Nephron progenitor cell (in vitro differentiated cells): ENCODE measurements at places on chromosomes 2 and 18.

DNA sequence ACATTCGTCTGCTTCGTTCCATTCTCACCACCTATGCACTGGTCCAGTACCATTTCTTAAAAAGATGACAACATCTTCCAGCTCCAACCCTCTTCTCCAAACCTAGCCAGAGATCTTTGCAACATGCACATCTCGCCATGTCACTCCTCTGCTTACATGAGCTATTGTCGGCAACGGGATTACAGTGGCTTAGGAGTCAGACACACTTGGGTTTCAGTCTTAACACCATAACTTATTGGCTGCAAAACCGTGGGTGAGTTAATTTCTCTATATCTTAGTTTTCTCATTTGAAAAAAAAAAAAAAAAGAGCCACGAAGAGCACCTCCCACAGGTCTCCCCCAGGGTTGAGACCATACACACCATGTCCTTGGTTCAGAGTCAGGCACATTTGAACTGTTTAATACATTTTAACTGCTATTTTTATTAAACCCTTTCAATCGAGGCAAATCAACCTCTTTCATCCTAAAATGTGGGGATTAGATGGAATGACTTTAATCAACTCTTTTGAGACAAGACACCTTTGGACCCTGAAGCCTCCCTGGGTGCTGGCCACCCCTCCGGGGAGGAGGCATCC lies 889 bp downstream of the ANKRD29 start:
- DNase-seq = no peak

- no peak for DNase-seq
Observed at GRCh38 chr2:25221579-25221978, 53.2 kb upstream of the POMC start.

DNA sequence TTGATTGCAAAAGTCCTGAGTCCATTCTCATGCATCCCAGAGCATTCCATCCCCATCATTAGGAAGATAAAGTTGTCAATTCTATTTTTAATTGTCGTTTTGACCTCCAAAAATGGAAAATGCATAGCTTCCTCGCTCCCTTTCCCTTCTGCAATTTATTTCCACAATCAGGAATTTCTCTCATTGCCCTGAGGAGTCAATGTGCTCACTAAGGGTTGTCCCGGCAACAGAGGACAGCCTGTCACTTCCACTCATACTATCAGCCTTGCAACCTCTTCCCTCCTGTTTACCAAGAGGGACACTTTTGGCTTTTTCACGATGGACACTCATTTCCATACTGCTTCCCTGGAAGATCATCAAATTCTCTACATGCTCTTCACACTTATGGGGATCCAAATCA lies 164.8 kb downstream of the MYO5B start:
- no peak for DNase-seq

DNA sequence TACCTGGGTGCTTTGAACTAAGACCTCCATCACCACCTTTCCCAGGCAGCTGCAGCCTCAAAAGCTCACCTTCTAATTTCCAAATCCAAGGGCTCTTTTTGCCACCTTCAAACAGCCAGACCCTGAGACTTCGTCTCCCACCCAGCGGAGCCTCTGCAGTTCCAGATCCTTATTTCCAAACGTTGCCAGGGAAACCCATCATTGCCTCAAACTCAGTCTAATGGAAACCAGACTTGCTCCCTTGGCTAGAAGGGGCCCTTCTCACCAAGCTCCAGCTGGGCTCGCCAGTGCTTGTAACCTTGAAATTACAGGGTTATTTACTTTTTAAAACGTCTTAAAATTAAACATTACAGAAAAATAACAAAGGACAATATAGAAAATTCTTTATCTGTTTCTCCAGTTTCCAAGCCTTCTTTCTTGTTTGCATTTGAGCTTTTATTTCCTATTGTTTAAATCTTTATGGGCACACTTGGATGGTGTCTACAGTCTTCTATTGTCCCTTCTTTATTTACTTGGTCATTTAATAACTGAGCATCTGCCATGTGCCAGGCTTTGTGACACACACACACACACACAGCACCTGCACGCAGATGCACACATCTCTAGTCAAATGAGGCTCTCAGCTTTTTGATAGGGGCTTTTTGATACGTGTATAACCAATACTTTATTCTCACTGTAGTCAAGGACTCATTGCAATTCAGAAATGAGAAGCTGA lies 36.1 kb downstream of the TRPM8 start:
- no peak for DNase-seq

DNA sequence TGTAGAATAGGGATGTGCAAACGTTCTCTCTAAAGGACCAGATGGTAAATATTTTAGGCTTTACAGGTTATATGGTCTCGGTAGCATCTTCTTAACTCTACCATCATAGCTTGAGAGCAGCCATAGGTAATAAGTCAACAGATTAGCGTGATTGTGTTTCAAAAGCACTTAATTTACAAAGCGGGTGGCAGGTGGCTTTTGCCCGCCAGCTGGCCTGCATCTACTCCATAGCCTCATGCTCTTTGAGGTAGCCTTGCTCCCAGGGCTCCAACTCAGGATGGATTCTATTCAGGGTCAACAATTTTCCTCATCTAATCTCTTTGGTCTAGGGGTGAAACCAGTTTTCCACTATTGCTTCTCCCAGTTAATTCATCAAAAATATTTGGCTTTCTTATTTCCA lies 5.0 kb upstream of the ATP9B start:
- no peak for DNase-seq

DNA sequence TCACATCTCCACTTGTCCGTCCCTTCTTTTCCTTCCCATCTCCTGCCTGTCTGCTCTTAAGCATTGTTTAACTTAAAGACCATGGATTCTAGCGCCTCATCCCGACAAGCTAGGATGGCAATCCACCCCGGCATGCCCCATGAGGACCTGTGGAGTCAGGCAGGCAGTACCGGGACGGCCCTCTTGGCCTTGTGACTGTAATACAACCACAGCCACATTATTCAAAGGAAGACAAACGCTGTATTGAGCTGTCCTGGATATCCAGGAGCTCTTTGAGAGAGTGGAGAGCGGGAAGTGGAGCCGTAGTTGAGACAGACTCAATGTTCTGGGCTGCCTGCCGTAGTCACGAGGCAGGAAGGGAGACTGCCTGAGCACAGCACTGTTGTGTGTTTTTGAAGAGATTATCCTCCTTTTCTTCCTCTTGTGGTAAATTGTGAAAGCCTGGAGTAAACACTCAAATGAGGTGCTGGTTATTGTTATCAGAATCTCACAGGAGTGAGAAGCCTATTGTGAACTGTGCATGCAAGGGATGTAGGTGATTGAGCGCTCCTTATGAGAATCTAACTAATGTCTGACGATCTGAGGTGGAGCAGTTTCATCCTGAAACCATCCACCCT lies 929.8 kb upstream of the CNTNAP5 start:
- DNase-seq = no peak

DNA sequence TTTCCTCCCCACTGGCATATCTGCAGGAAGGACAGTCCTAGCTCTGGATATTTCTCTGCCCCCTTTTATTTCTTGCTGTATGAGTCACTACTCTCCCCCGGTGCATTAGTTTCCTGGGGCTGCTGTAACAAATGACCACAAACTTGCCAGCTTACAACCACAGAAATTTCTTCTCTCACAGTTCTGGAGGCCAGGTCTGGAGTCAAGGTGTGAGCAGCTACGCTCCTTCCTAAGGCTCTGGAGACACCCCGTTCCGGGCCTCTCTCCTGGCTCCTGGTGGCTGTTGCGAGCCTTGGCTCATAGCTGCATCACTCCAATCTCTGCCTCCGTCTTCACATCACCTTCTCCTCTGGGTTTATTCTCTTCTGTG lies 34.1 kb downstream of the PTPRM start:
- DNase-seq = no peak

DNA sequence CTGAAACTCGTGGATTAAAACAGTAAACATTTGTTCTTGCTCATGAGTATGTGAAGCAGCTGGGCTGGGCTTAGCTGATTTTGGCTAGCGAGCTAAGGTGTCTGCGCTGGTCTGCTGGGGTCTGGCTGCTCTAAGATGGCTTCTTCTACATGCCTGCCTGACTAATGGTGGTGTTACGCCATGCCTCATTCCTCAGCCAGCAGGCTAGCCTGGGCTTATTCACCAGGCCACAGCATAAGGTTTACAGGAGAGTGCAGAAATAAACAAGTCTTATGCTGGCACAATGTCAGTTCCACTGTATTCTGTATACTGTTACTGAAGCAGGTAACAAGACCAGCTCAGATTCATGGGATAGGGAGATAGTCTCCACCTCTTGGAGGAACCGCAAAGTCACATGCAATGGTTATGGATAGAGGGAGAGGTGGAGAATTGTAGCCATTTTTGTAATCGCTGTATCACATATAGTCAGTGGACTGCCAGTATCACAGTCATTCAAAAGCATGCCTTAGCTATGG lies 80.0 kb downstream of the RHBDD1 start:
- DNase-seq = no peak

- DNase-seq = no peak
Observed at GRCh38 chr18:47970664-47971531, 40.4 kb upstream of the SMAD2 start.

- no peak for DNase-seq
Observed at GRCh38 chr2:240249423-240250149, 109.1 kb upstream of the OTOS start.

GRCh38 chr2:128660836-128661235 lies 342.2 kb upstream of the HS6ST1 start:
- DNase-seq = no peak

DNA sequence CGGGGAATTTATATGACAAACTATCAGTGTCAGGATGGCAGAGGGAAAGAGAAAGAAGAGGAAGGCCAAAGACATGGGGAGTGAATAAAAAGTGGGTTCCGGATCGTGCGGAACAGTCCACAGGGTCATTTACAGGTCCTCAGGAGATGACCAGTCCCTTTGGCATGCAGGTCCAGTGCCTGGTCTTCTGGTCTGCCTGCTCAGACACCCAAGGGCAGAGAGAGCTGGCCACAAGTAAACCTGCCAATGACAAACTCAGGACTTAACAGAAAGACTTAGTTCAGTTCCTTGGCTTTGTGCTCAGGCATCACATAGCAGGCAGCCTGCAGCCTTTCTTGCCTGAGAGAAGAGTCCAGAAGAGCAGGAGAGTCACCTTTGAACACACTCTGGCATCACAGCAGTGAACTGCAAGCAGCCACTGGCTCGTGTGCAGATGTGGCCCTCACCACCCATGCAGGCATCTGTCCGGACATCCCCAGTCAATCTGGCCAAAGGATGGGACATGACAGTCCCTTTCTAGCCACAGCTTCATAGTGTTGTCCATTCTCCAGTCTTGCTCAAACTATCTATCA lies 14.0 kb downstream of the TMEM127 start:
- peak; percentile 82 for DNase-seq

DNA sequence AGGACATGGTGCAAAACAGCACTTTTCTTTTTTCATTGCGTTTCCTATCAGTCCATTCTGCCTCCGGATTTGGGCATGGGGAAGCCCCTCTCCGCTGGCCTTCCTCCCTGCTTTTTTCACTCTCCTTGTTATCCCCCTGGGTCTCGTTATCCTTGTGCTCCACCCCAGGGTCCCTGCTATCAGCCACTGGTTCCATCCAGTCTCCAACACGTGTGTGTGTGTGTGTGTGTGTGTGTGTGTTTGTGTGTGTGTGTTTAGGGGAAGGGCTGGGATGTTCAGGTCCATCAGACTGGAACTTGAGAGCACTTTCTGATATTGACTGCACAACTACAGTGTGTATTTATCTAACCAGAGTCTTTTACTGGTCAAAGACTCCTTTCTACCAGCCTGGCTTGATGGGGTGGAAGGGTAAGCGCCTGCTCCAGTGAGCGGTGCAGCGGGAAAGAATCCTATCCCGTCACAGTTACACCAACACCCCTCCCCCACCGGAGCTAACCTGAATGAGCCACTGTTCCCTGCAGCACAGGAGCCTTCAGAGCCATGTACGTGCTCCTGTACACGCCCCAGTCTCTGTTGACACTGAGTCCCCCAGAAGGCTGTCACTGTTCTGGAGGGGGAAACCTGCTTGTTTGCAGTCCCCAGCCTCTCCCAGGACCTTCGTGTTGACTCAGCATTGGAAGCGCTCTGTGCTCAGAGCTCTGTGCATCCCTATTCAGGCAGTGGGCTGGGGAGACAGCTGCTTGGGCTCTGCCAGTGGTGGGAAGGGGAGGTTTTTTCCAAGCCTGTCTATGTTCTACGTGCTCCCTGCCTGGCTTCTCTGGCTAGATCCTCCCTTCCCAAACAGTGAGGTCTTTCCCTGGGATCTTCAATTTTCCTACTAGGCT lies 4.6 kb downstream of the INHA start:
- peak; percentile 73 for DNase-seq

- no peak for DNase-seq
Observed at GRCh38 chr2:119250718-119251290, 27.2 kb downstream of the STEAP3 start.

GRCh38 chr2:108377815-108378630 lies at the start of gene SULT1C4:
Gene SULT1C4, plus strand, starts transcription at chr2:108377954. Its CDS starts 384 bp downstream, at chr2:108378338.
- DNase-seq = peak; percentile 87

GRCh38 chr2:85247610-85248009 lies 80.2 kb downstream of the TGOLN2 start:
- DNase-seq = no peak

DNA sequence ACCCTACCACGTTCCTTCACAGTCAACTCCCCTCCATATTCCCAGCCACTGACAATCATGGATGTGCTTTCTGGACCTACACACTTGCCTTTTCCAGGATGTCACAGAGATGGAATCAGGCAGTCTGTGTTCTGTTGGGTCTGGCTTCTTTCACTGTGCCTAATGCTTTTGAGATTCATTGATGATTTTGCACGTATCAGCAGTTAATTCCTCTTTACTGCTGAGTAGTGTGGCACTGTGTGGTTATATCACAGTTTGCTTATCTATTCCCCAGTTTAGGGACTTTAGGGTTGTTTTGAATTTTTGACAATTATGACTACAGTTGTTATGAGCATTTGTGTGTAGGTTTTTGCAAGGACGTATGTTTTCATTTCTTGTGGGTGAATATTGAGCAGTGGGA lies 191.7 kb downstream of the ACKR3 start:
- DNase-seq = no peak

DNA sequence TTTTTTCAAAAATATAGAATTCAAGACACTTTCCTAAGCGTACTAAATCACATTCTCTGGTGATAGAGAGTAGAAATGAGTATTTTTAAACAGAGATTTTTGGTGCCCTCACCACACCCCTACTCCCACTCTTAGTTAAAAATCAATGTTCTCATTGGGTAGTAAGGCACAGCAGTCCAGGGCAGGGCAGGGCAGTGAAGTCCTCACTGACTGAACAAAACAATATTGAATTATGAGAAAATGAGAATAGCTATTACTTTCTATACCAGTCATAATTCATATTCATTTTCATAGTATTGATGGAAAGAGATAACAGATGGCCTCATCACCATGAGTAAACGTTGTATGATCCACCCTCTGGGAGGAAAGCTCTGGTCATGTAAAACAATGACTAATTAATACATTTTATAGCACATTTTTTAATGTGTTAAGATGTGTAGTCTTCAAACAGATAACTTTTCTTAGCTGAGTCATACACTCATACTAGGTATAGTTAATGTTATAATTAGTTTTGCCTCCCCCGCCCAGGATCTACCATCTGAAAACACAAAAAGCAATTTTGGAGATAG lies 686.1 kb downstream of the KCNJ3 start:
- DNase-seq = no peak
